ENCODE measurements at places on chromosomes 13 and 19. TPM values are rescaled to one million over a fixed set of nuclear protein-coding genes. Genes with fewer than 3 reads are reported as not detected.

GRCh38 chr13:112784811-112785482, 95.1 kb downstream of the ATP11A start:
- DNase-seq, result no peak

DNA sequence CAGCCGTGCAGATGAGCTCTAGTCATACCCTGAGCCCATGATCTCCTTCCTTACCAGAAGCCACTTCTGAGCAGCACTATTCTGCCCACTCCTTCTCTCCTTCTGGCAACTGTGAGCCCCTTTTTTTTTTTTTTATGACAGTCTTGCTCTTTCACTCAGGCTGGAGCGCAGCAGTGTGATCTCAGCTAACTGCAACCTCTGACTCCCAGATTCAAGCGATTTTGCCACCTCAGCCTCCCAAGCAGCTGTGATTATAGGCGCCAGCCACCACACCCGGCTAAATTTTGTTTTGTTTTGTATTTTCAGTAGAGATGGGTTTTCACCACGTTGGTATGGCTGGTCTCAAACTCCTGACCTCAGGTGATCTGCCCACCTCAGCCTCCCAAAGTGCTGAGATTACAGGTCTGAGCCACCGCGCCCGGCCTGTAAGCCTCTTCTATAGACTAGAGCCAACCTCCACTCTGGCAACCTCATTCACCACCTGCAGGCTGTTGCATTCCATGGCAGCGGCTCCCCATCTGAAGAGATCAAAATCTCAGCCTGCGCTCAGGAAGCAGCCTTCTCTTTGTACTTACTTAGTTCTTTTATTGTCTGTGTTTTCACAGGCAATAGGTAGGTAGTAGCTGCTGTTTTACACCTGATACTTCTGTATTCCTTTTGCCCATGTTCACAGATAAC, 34.8 kb upstream of the NDFIP2 start:
- DNase-seq, result no peak

GRCh38 chr13:85608255-85608829, 190.9 kb downstream of the SLITRK6 start:
- no peak for DNase-seq

- DNase-seq, result no peak
These were observed 85.8 kb upstream of the ZNF91 start for GRCh38 chr19:23481043-23481442.

The FARP1 gene
- total RNA-seq, result 41.4 TPM

- no peak for DNase-seq
These were observed 41.6 kb upstream of the AMER2 start for GRCh38 chr13:25213715-25214114.

- no peak for DNase-seq
These were observed 652.8 kb downstream of the PCDH9 start for GRCh38 chr13:66577358-66577757.

DNA sequence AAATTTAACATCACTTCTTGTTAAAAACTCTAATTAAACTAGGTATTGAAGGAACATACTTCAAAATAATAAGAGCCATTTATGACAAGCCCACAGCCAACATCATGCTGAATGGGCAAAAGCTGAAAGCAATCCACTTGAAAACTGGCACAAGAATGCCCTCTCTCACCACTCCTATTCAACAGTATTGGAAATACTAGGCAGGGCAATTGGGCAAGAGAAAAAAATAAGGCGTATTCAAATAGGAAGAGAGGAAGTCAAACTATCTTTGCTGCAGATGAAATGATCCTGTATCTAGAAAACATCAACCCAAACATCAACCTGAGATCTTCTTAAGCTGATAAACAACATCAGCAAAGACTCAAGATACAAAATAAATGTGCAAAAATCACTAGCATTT, 15.6 kb upstream of the LILRB1 start:
- no peak for DNase-seq

The MYDGF gene
- total RNA-seq, result 6.4 TPM

All from transverse colon (tissue), 4 donors.